ENCODE measurements at places on chromosomes 1 and 21.
A peak's percentile ranks its signal among the peaks of the same experiment; 100 is the strongest.

DNA sequence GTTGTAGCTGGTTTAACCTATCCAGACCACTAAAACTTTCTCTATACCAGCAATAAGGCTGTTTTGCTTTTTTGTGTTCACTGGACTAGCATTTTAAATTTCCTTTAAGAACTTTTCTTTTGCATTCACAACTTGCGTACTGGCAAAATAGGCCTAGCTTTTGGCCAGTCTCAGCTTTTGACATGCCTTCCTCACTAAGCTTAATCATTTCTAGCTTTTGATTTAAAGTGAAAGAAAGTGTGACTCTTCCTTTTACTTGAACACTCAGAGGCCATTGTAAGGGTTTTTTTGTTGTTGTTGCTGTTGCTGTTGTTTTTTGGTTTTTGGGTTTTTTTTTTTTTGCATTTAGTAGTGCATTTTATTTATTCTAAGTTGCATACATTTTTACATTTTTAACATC, 15.2 kb downstream of the RPAP2 start:
- DNase-seq: no peak

DNA sequence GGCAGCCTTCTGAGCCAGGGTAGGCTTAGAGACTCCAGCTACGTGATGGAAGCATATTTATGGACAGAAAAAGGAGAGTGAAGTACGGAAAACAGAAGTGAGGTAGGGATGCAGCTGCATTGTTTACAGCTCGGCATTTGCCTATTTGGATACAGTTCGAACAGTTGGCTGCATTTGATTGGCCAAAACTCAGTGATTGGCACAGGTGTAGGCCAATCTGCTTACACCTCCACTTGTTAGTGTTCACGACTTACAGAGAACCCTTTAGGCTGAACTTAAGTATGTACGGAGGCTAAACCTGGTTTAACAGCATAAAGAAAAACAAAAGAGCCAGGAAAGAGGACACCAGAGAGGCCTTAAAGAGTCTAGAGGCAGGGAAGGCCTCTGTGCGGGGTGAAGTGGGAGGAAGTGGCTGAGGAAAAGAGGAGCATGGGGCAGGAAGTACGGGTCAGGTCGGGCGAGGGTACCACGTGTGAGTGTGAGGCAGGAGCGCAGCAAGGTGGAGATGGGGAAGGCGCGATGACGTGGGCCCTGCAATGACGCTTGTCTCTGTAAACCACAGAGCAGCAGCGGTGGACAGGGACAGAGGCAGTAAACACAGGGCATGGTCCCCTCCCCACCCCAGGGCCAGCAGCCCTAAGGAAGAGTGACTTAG, 32.0 kb downstream of the RSPH1 start:
- DNase-seq: peak; percentile 59

DNA sequence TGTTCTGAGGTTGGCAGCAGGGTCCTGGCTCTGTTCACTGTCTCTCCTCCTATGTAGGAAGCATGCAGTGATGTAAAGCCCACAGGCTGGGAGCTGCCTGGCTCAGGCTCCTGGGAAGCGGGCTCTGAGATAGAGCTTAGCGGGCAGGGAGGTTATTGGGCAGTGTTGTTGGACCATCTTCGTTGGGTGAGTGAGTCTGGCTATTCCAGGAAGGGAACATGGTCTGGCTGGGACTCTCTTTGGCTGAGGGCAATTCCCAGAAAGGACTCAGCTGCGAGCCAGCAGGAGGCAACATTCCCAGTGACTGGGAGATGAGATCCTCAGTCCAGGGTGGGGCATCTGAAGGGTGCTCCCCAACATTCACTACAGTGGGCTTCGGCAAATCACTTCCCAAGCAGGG, 96.2 kb downstream of the CCDC185 start:
- no peak for DNase-seq

- DNase-seq: peak; percentile 20
Measured at GRCh38 chr1:151828921-151829320, 2.7 kb downstream of the RORC start.

DNA sequence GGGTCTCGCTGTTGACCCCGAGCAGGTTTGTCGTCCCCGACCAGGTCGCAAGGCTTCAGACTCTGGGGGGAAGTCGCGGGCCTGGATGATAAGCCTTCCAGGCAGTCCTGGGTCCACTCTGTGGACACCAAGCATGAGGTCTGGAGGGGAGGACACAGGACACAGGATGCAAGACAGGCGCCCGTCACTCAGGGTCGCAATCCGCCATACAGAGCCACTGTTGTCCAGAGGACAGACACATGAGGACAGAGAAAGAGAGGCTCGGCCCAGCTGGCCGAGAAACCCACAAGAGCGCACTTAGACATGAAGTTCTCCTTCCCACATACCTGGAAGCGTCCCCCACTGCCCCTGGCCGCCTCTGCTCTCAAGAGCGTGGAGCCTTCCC, 4.8 kb upstream of the FOXD2 start:
- DNase-seq: no peak

DNA sequence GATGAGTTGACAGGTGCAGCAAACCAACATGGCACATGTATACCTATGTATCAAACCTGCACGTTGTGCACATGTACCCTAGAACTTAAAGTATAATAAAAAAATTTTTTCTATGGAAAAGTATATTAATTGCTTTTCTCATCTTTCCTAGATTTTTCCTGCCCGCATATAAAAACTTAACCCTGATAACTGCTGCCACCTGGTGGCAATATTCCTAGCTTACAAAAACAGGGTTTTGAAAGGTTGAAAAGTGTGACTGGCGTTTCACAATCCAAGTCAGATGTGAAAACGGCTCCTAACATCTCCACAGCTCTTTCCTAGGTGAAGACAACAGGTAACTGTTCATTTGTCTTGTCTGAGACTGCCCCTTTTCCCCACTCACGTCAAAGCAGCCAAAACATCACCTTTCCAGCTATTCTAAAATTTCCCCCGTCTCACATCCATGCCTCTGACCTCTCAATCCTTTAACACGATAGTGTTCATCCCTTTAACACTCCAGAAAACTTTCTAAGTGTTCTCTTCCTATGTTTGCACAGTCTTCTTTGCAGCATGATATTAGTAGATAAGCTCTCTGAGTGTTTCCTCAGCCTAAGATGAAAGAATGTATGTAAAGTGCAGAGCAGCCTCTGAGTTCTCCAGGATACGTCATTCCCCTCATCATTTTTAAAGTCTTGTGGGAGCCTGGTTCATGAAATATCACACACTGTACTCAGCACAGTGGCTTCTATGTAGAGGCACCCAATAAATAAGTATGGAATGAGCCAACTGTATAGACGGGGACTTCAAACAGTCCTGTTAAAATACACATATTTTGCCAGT, 27.5 kb downstream of the OVGP1 start:
- peak; percentile 52 for DNase-seq

DNA sequence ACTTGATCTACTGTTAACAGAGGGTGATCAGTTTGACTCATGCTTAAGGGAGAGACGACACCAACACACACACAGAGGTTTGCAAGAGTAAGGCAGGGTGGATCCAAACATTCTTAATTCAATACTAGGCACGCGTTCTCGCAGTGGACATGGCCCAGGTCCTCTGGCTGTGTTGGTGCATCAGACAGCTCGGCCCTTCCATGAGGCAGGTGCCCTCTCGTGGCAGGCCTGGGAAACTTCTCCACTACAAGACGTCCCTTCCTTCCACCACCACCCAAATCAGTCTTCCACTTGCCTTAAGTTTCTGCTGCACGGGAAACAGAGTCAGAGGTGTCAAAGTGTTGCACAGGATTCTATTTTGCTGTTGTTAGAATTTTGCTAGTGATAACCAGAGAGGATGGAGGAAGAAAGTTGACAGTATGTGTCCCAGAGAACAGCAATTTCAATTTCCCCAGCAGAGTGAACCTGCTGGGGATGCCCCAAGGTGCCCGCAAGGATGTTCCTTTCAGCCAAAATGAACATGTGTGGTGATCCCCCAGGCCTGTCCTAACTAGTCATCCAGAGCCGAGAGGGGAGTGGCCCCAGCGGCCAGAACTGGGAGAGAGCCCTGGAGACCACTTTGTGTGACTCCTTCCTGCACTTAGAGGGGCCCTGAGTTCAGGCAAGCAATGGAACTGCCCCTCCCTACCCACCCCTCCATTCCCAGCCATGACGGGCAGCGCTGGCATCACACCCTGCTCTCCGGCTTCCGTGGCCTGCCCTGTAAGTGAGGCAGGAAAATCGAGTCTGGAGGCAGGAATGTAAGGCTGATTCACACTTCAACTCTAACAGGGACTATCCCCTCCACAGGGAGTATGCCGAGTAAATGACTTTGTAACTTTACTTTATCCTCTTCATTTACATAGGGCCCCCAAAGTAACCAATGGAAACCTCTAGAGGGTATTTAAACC, 34.8 kb downstream of the MX1 start:
- peak; percentile 54 for DNase-seq

DNA sequence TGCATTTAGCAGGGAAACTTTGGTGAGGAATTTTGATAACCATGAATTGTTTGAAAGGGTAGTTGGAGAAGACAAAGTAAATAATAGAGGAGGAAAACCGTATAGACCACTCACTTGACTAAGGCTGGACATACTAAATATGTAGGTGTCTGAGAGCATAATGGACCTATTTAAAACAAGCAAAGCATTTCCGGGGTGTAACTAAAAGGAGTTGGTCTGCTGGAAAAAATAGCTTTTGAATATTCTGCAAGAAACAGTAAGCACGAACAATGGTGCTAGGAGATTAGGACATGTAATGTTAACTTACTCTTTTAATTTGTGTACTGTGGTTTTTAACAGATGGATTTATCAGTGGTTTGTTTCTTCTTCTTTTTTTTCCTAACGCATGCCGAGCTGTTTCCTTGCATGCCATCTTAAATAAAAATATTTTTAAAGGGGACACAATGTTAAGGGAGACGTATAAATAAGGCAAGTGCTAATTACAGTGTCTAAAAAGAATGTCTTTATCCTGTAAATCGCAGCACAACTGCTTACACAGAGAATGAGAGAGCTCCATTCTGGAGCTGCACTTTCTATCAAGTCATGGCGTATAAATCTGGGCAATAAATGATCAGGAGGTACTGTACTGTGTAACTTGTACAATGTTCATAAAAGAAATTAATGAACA, 492.1 kb downstream of the LMO4 start:
- DNase-seq: no peak

Data from mesenchymal stem cell (in vitro differentiated cells and primary cell).